Coronary artery (tissue), 2 donors: ENCODE measurements at places on chromosomes 12 and 14.

GRCh38 chr14:74402401-74403251, 23.4 kb downstream of the SYNDIG1L start:
- DNase-seq = no peak

- DNase-seq = no peak
Measured at GRCh38 chr14:92651758-92652406, 96.5 kb downstream of the LGMN start.

DNA sequence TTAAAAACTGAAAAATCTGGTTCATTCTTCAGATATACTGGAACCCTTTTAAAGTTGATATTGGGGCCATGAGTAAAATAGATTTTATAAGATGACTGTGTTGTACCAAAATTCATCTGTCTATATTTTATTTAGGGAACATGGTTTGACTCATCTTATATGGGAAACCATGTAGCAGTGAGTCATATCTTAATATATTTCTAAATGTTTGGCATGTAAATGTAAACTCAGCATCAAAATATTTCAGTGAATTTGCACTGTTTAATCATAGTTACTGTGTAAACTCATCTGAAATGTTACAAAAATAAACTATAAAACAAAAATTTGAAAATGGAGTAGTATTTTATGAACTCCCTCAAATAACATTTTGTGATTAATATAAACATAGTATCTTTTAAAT, 14.2 kb downstream of the PTGER2 start:
- DNase-seq = no peak

DNA sequence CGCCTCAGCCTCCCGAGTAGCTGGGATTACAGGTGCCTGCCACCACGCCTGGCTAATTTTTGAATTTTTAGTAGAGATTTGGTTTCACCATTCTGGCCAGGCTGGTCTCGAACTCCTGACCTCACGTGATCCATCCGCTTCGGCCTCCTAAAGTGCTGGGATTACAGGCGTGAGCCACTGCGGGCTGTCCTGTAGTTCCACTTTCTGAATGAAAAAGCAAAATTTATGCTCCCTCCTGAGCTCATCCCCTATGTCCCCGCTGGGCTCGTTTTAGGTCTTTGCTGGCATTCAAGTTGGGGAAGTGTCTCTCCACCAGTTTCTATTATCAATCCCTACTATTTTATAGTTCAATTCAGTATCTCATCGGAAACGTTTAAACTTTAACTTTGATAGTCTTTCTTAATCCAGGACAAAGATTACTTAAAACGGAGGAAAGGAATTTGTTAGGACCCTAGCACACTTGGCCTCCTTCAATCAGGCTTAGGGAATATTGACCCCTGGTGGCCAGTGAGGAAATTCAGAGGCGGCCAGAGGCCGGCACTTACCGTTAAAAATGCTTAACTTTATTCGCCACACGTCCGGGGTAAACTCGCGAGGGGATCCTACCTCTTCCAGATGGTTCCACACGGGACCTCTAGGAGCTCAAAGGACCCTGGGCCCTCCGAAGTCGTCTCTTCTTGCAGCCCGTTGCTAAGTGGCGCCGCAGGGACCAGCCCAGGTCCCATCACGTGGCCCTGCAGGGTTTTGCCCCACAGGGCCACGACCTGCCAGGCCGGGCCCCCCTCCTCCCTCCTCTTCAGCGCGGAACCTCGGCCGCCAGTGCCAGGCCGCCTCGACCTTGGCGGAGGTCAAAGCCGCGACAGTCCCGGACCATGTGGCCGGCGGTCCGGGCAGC, 11.4 kb upstream of the DNAL1 start:
- no peak for DNase-seq

DNA sequence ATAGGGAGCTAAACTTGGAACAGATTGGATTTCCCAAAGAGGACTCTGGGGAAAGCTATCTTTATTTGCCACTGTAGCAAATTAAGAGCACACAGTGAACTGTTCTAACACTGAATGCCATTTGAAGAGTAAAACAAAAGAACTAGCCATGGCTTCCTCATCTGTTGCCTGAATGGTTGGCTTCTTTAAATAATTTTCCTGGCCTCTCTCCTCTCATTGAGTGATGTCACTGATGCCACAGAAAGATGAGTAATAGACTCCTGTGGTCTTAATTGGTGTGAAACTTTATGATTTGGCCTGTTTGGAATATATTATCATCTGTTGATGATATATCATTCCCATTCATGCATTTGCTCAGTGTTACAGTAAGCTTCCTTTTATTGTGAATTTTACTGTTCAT, 42.5 kb downstream of the WDR20 start:
- no peak for DNase-seq

- DNase-seq = no peak
Measured at GRCh38 chr12:104710940-104711689, 247.0 kb downstream of the SLC41A2 start.

DNA sequence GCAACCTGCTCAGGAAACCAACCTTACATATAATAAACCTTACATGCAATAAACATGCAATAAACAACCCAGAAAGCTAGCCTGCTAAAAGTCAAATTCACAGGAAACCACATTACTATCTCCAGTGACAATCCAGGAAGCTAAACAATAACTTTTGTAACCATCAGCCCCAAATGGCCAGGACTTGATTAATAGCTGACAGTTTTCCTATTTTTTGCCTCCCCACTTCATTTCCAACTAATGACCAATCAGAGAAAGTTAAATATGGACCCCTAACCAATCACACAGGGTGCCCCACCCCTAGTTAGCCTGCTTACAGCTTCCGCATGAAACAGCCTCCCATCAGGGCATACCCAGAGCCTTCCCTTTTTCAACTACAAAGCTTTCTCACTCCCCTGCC, 152.2 kb upstream of the LMNTD1 start:
- no peak for DNase-seq

- no peak for DNase-seq
Measured at GRCh38 chr14:63650256-63650952, 8.7 kb upstream of the WDR89 start.

DNA sequence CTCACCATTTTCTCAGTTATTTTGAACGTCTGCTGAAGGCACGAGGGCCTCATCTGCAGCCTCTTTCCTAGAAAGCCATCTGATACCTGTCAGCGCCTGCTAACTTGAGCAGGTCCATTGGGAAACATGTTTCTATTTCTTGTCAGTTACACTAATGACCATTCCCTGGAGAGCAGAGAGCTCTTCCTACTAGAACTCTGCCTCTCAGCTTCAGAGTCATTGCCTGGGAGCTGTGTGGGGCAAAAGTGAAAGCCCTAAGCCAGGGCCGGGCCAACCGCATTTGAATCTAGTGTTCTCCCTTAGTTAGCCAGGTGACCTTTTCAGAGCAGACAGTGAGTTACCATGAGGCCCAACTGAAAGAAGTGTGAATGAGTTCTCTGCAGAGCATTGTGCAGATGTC, 135.8 kb downstream of the EML1 start:
- no peak for DNase-seq

DNA sequence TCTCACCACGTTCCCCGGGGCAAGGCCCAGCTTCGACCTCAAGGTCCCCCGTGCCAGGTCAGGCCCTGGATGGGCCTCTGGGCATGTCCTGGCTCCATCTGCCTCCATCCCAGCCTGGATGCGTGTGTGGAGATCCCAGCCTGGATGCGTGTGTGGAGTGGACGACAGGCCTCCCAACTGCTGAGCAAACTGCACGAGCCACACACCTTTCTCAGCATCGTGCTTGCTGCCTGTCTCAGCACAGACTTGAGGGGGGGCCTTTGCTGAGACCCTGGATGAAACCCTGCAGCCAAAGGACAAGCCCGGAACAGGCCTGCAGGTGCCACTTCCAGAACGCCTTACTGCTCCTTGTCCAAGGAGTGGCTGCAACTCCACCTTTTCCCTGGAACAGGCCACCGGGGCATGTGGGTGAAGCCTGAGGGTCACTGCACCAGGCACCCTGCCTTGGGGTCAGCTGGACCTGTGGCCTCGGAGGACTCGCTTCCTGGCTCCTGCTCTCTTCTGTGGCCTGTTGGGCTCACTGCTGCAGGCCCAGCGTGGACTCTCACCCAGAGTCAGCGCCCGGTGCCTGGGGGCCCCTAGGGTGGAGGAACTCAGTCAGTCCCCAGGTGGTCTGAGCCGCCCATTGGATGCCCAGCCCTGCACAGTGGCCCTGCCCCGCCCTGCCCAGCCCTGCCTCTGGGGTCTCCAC, 176.0 kb downstream of the KIF26A start:
- DNase-seq = peak; percentile 60

GRCh38 chr14:100159094-100159864, at the start of gene DEGS2:
Gene DEGS2, minus strand, starts transcription at chr14:100159645. Its CDS starts 58 bp downstream, at chr14:100159587.
- no peak for DNase-seq

- DNase-seq = no peak
Measured at GRCh38 chr12:101823891-101824290, 6.9 kb downstream of the GNPTAB start.

GRCh38 chr12:15534322-15534721, 212.0 kb downstream of the PTPRO start:
- DNase-seq = no peak

DNA sequence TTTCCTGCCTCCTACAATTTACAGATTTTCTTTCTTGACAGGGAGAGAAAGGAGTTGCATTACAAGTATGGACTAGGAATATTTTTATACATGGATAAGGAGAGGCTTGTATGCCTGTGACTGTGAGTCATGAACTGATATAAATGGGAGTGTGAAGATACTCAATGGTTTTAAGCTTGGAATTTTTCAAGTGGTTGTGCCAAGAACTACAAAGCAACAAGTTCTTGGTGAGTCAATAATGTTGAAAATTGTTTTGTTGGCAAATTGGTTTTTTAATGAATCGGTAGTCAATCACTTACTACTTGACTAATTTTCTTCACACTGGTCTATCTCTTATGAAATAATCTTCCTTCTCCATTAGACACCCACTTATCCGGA, 58.9 kb upstream of the HMGA2 start:
- no peak for DNase-seq

DNA sequence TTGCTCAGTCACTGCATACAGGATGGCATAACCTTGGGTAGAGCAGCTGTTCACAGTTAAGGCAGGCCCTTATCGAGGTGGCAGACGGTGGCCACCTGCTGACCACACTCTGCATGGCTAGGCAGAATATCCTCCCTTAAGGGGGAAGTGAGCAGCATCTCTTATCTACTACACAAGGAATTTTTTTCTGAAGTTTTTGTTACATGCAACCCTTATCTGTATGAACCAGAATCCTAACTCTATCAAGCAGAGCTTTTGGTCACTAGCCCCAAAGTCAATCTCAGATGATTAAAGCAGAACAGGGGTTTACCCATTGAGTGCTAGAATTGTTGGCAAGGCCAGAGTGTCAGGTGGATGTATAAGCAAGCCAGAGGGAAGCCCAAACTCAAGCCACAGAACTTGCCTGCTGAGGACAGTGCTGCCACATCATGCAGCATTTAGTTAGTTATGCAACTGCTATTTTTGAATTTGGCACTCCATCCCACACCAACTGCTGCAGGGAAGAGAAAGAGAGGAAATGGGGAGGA, 192.8 kb downstream of the TBX5 start:
- no peak for DNase-seq

DNA sequence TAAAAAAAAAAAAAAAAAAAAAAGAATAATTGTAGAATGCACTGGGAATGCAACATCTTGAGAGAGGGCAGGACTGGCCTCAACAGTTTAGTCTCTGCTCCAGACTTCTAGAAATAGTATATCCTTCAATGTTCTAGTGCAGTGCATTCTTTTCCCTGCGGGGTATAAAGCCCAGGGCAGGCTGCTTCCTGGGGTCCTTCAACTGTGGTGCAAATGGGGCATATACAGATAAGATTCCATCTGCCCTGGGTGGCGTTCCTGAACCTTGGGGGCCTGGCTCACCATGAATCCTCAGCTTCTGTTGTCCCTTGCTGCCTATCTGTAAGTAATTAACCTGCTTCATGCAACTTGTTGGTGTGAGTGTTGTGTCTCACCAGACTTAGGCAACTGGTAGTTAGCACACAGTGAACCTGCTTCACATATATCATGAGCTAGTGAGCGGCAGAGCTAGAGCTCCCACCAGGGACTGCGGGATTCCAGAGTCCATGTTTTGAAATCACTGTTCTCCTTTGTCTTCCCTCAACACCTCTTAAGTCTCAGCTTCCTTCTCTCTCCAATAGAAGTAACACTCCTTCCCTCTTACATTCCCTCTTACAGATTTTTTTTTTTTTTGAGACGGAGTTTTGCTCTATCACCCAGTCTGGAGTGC, 177.6 kb downstream of the SUDS3 start:
- DNase-seq = no peak

DNA sequence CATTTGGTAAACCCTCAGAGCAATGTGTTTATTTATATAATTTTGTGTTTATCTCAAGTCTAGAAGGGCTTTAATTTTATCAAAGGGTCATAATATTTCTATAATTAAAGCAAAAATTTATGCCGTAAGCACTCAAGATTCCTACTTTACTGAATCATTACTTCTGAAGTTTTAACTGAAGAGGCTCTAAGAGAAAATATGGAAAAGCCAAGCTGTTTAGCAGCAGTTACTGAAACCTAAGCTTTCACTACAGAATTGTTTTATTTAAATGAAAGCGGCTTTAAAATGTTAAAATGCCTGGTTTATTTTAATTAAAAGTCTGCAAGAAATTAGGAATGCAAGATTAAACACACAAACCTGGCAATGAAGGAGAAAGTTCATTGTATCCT, 73.9 kb upstream of the BBS10 start:
- no peak for DNase-seq

GRCh38 chr12:76649099-76649498, 89.5 kb upstream of the OSBPL8 start:
- no peak for DNase-seq

DNA sequence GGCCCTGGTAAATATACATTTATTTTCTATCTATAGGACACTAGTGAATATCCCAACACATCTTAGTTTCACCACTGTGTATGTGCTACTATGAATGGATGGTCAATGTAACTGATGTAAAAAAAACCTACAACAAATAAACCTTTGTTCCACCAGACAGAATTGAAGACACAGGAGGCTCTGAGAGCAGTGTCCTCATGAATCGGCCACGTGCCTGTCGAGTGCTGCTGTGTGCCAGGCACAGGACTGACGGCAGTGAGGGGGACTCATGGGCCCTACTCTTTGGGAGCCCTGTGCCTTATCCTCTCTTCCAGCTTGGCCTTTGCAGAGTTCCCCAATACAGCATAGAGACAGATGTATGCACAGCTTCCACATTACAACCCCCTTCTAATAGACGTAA, 18.2 kb downstream of the CINP start:
- DNase-seq = no peak

- DNase-seq = no peak
Measured at GRCh38 chr12:109741970-109742703, 28.5 kb downstream of the FAM222A start.

- no peak for DNase-seq
Measured at GRCh38 chr12:89258240-89258969, 93.9 kb downstream of the DUSP6 start.

- no peak for DNase-seq
Measured at GRCh38 chr14:52589646-52590045, 37.0 kb downstream of the GPR137C start.

DNA sequence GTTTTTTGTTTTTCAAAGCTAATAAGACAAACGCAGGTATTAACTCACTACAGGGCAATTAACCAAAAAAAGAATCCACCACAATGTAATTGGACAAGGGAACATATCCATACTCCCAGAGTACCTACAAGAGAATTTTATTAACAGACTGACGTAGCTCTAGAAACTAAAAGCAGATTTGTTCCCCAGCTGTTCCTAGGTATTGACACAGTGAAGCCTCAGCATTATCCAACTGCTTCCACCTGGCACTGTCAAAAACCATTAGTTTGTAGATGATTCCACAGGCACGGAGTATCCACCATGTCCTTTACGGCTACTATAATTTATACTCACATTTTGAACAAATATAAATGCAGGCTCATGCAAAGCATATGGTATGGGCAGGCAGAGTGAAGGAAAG, 22.3 kb downstream of the PPM1H start:
- no peak for DNase-seq
